ENCODE measurements at places on chromosomes 3 and 15. TPM values are rescaled to one million over a fixed set of nuclear protein-coding genes. Genes with fewer than 3 reads are reported as not detected.

GRCh38 chr3:192122832-192123594, 604.3 kb downstream of the FGF12 start:
- DNase-seq = no peak

- DNase-seq = no peak
These were observed 16.7 kb downstream of the ADAM10 start for GRCh38 chr15:58732625-58733363.

DNA sequence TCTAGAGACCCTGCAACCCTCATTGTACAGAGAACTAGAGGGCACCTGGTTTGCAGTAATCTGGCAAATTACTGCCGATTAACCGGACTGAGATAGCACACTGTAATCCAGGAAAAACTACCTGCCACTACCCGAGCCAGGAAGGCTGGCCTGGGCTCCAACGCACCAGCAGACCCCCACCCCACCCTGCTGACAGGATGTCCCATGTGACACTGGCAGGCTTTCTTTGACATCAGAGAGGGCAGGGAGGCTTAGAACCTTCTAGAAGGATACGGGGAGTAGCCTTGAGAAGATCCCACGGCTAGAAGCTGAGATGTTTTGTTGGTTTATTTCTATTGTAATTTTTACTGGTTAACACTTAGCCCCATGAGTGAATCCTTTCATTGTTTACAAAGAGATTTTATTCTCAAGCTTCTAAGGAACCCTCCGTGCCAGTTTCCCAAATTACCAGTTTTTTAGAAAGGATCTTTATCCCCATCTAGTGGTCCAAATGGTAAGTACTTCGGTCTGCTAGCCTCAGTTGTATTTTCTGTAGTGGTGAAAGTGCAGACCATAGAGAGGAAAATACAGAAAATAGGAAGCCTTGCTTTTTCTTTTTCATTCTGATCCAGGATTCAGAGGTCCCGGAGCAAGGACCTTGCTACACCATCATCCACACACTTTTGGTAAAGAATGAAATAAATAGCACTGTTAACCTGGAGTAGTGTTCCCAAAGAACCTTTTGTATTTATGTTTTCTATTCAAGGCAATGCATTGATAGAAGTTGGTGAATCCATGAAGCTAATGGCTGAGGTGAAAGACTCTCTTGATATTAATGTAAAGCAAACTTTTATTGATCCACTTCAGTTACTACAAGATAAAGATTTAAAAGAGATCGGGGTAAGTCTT, 81.9 kb upstream of the ADAMTSL3 start:
- no peak for DNase-seq

DNA sequence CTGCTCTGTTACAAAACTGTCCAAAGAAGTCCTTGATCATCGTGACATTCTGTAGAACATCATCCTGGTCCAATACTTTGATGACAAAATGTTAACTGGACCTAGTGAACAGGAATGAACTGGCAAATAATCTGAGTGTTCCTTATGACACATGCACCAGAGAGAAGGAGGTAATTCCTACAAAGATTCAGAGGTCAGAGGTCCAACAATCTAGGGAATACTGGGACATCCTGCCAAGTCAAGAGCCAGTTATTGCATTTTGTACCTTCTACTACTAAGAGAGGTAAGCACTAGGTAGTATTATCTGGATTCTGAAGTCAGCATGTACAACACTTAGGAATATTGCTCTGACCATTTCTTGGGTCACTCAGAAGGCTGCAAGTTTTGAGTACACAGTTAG, 20.8 kb downstream of the LZTFL1 start:
- no peak for DNase-seq

BLOC1S6 gene
- 78.9 TPM for total RNA-seq

FBXO40 gene
- total RNA-seq = not detected

- DNase-seq = no peak
These were observed 6.9 kb downstream of the CAND2 start for GRCh38 chr3:12803371-12803770.

- DNase-seq = no peak
These were observed 43.1 kb downstream of the FSTL1 start for GRCh38 chr3:120407508-120408287.

DNA sequence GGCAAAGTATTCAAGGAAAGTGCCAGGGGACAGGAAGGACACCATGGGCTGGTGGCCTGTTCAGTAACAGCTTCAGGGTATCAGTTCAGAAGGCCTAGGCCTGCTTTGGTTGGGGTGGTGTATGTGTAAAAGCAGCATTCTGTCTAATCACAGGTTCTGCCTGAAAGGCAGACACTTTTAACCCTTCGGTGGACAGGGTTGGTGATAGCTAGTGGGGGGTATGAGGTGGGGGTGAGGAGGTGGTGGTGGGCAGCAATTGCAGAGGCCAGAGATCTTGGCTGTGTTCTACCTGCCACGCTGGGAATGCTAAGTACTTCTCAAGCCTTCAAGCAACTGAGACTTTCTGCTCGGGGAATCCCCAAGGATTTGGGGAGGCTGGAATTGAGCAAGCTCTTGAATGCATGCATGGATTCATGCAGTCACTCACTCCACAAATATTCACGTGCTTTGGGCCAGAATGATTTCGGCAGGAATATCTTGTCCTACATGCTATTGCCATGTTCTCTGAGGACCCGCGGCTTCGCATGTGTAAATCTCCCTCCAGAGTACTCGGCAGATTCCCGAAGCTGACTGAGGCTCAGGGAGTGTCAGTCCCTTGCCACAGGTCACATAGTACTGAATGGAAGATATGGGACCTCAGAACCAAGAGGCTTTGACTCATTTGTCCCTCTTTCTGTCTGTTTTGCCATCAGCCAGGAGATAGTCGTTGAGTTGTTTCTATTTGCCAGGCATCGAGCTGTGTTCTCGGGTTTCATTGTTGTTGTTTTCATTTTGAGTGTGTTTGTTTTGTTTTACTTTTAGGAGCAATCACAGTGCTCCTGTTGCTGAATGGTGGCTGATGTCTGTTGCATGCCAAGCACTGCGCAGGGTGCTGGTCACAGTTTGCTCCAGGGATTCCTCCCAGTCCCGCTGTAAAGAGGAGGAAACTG, 65.5 kb downstream of the SMAD3 start:
- no peak for DNase-seq
